ENCODE measurements at places on chromosomes 4 and X.

DNA sequence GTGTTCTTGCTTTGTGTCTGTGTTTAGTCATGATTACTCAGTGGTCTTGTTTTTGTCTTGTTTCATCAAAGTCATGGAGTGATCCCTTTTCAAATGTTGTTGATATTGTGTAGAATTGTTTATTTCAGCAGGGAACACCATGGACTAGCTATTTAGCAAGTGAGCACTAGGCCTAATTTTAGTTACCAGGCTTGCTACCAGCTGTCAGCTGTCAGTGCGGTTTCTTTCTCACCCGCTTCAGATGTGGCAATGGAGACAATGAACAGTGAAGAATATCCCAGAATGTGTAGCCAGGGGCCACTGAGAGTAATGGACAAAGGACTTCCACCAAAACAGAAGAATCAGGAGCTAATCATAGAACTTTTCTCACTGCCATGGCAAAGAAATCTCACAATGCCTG is 432.8 kb upstream of the FMR1 start:
- DNase-seq, result no peak

- no peak for DNase-seq
These were observed 13.8 kb upstream of the GPC3 start for GRCh38 chrX:133999031-133999705.

GRCh38 chrX:39726771-39727170 is 371.0 kb downstream of the BCOR start:
- DNase-seq, result no peak

DNA sequence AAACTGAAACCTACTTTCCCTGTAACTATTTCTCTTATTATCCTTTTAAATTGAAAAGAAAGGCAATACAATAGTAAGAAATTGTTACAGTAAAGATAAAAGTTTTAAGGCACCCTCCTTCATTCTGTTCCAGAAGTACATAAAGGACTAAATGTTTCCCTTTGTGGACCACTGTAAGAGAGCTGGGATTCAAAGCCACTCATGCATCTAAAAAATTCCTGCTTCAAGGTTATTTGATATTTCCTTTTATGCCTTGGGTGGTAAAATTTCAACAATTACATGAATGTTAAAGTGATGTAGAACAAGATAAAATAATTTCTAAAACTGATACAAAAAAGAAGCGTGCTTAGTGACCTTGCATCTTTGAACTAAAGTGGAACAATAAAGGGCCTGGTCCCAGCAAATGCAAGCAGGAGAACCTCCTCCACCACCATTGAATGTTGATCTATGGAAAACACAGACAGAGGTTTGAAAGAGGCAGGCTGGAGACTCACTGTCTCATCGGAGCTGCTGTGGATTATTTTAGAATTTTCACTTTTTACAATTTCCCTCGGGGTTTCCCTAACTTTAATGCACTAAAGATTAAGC is 42.3 kb upstream of the PRSS12 start:
- DNase-seq, result no peak

- DNase-seq, result no peak
These were observed 61.0 kb upstream of the SMIM10 start for GRCh38 chrX:134929808-134930207.

GRCh38 chr4:104451573-104451972 is 43.1 kb downstream of the CXXC4 start:
- no peak for DNase-seq

GRCh38 chr4:17811078-17811603 is 362 bp downstream of the NCAPG start:
- peak; percentile 21 for DNase-seq

GRCh38 chrX:153703036-153703370 is 15.3 kb downstream of the SLC6A8 start:
- DNase-seq, result no peak

GRCh38 chr4:150570862-150571261 is 11.1 kb upstream of the MAB21L2 start:
- no peak for DNase-seq

DNA sequence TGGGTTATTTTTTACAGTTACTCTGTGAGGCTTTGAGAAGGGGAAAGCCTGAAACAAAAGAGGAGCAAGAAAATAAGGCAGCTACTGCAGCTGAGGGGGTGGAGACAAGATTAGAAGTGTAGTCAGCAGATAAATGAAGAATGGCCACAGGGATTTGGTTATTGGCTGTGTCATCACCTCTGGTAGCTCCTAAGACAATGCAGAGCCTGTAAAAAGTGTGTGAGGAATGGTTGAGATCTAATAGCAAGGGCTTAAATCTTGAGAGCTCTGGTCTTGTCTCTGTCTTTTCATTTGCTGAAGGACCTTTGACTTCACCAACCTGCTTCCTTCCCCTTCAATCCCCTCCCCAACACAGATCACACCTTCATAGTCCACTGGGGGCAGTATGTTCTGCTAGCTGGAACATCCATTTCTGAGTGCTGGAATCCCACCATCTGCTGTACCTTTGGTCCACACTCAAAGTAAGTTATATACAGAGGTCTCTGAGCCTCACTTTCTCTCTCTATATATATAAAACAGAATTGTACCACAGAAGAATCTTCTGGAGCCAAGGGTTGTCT is 213.7 kb upstream of the ZIC3 start:
- DNase-seq, result no peak

DNA sequence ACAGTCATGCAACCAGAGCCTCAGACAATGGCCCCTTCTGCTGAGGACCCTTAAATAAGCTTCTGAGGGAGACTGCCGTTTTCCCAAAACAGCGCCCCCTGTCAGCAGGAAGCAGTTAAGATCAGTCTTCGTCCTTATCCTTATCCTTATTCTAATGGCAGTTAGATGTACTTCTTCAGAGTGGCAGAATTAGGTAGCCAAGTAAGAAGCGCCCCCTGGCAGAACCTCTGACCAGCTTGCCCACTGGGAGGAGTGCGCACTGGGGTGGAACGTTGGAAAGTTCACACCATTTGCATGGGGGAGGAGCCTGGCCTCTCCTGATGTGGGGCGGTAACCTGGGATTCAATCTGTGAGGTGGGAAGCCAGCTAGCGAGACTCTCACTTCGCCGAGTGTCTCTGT is 133.6 kb upstream of the QRFPR start:
- DNase-seq, result no peak

- DNase-seq, result no peak
These were observed 104.2 kb upstream of the TET2 start for GRCh38 chr4:105042451-105042850.

DNA sequence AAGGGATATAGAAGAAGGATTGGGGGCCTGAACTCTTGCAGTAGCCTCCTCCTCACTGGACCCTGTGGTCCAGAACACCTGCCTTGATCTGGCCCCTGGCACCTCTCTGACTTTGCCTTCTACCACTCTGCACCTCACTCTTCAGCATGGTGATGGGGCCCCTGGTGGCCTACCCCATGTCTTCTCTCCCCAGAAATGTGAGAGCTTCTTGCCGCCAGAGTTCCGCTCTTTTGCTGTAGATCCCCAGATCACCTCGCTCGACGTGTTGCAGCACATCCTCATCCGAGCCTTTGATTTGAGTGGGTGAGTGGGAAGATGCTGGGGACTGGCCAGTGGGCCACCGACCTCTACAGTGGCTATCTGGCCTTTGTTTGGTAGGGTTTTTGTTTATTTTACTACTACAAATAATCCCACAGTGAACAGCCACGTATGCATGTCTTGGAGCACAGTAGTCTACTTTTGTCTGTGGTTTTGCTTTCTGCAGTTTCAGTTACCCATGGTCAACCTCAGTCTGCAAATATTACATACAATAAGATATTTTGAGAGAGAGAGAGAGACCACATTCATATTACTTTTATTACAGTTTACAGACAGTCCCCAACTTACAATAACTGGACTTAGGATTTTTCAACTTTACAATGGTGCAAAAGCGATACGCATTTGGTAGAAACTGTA is 1.8 kb downstream of the TBC1D25 start:
- DNase-seq, result no peak
